ENCODE measurements at places on chromosomes 16 and 17.

GRCh38 chr16:49365711-49366509 is 7.7 kb upstream of the C16orf78 start:
- DNase-seq = no peak

DNA sequence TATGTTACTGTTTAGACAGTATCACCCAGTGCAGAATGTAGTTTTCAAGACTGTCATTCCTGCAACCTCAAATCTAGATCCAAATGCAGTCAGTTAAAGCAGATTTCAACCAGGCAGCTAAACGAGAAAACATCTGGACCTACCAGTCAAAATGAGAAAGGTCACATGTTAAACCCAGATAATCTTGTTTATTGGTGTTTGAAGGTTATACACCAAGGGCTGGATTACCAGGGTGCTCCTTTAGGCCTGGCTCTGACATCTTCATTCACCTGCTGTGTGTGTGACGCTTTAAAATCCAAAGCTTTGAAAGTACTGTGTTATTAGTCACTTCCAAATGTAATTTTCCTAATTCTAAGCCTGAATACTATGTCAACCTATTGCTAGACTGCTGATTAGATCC is 54.9 kb downstream of the IKZF3 start:
- DNase-seq = no peak

DNA sequence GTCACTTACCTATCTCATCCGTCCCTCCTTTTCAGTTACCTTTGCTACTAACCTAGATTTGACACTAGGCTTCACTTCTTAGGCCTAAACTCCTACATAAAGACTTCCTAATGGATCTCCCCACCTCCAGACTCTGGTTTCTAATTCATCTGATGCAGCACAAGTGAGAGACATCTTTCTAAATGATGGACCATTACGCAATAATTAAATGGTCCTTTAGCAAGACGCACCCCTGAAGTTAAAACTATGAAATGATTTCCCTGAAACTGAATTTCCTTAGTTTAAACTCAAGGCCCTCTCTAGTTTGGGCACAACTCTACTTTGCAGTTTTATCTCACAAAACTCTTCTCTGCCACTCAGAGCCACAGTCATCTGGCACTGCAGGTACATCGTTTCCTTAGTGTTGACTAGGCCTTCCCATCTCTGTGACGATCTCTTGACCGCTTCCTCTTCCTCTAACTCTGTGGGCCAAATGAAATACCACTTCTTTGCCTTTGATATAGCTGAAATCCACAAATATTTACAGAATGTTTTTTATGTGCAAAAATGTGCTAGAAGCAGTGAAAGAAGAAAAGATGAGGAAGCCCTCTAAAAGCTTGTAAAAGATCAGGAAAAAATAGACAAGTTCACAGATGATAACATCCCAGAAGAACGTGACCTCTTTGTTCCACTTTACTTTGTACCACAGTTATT is 3.3 kb downstream of the SYNRG start:
- DNase-seq = no peak

- no peak for DNase-seq
Observed at GRCh38 chr17:41672153-41672552, 16.5 kb upstream of the EIF1 start.

DNA sequence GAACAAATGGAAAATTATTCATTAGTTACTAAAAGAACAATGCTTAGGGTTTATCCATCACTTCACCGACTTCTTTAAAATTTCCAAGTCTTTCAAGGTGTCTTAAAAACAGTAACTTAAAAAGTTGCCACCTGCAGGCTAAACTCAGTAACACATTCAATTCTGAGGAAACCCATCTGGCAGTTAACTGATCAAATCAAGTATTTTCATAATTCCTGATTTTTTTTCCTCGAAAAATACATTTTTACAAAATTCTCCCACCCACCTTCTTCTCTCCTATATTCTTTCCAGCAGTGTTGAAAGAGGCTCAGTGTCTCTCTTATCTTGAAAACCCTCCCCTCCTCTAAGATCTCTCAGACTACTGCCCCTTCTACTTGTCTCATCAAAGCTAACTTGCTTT is 29.9 kb downstream of the PARN start:
- DNase-seq = no peak

GRCh38 chr17:40157973-40158372 is 17.6 kb downstream of the CASC3 start:
- DNase-seq = no peak

DNA sequence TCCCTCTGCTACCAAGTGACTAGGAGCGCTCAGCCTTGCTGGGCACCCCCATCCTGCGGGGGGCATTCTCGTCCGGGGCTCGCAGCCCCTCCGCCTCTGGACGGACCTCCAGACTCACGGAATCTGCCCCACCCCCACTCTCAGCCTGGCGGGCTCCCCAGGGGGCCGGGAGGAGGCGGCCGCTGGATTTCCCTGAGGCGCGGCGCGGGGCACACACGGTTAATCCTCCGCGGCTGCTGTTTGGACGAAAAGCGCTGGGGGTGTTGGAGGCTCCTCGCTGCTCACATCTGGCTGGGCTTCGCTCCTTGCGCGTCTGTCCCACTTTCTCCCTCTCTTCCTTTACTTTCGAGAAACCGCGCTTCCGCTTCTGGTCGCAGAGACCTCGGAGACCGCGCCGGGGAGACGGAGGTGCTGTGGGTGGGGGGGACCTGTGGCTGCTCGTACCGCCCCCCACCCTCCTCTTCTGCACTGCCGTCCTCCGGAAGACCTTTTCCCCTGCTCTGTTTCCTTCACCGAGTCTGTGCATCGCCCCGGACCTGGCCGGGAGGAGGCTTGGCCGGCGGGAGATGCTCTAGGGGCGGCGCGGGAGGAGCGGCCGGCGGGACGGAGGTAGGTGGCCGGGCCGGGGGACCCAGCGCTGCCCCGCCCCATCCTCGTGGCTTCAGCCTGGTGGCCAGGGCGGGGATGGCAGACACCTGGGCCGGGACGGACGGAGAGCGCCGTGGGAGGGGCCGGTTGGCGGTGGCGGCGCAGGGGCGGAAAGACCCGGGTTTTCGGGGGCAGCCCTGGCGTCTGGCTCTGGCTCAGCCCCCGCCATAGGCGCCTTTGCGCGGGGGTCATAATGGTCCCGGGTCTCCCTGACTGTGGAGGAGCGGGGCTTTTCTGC is at the start of gene C1QTNF1:
Gene C1QTNF1, plus strand, starts transcription at position 284 of the 886 bp plus-strand sequence. CDS start 19,800 bp downstream, outside the sequence.
- peak; percentile 55 for DNase-seq

DNA sequence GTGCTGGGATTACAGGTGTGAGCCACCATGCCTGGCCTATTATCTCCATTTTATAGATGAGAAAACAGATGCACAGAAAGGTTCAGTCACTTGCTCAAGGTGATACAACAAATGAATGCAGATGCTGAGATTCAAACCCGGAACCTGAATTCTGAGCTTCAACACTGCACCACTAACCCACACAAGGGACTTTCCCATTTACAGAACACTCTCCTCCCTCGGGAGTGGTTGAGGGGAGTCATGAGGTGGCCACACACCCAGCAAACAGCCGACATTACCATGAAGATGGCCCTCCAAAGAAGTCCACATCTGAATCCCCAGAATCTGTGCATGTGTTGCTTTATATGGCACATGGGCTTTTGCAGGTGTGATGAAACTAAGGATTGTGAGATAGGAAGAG is 9.1 kb downstream of the BCL7C start:
- DNase-seq = no peak

GRCh38 chr16:67552476-67552875 is 9.8 kb upstream of the CTCF start:
- DNase-seq = no peak

GRCh38 chr16:85176541-85177447 is 64.5 kb upstream of the CIBAR2 start:
- no peak for DNase-seq

GRCh38 chr17:2928294-2928890 is 132.2 kb downstream of the RAP1GAP2 start:
- DNase-seq = no peak

DNA sequence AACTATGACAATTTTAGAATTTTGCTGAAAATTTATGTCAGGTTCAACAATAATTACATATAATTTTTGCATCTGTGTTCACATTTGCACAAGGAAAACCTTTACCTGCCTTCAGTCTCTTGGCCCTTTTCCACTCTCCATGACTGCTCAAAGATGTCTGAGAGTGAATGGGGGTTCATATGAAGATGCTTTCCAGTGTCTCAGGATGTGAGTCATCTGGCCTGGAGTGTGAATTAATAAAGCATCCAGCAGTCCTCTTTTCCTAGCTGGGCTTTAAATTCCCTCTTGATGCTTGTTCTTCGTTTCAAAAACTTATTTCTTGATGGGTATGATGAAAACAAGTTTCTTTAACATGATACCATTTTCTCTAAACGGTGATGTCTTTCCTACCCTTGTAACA is 99.9 kb downstream of the CDK5R1 start:
- no peak for DNase-seq

DNA sequence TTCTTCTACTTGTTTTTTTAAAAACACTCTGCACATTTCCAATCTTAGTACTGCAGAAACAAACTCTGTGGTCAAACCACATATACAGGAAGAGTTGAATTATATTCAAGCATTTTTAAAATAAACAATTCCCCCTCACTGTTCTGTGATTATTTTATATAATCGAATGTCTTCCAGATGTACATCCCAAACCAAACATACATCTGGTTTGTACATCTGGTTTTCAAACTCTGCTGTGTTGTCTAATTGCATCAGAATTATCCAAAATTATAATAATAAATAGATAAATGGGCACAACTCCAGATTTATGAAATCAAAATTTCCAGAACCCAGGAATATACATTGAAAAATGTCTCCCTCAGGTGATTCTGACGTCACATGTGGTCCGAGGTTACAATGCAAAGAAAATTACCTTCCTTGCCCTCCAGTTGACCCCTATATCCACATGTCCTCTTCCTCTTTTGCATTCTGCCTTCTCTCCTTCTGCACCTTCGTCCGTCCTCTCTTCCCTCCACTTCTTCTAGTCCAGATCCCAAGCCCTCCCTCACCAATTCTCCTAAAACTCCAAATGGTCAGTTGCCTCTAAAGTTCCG is 13.3 kb upstream of the CCDC144A start:
- DNase-seq = no peak

DNA sequence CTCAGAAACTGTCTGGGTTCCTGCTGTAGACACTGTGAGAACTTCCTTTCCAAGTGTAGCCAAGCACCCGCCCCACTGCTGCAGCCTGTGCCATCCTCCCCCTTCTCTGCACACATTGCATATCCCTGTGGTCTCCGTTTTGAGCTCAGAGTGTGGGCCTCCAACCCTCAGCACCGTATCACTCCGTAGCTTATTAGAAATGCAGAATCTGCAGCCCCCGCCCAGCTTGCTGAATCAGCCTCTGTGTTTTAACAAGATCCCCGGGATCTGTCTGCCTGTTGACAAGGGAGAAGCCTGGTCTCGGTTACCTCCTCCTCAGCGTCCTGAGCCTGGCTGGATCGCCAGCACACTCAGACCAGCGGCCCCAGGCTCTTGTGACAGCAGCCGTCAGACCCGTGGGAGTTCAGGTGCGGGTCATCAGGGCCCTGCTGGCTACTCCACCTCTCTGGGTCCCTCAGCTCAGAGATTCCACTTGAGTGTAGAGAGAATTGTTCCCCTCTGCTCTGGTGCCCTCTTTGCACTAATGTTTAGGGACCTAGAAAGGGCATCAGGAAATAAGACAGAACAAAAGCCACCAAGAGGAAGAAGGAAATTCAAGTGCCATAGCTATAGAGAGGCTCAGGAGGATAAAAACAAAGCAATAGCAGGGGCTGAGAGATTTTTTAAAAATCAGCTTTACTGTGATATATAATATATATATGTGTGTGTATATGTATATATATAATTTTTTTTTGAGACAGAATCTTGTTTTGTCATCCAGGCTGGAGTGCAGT is 92.3 kb downstream of the PITPNC1 start:
- no peak for DNase-seq

DNA sequence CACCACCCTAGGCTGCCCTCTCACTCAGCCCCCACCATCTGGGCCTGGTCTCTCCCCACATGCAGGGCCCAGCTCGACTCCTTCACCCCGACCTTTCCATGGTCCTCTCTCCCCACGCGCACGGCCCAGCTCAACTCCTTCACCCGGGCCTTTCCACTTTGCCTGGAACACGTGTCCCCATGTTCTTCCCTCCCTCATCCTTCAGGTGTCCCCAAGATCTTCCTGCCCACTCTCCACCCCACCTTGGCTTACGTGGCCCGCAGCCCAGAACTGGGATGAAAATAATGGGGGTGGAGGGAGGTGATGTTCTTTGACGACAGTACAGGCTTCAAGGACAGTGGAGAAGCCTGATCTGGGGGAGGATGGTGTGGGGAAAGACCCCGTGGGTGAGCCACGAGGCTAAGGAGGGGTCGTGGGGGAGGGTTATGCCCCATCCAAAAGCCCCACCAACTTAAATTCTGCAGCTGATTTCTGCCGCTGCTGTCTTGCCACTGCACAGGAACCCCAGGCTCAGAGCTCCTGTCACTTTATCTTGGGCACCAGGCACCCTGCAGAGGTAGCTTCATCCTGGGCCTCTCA is 9.9 kb upstream of the MEAK7 start:
- DNase-seq = no peak

GRCh38 chr17:36117505-36118382 is 14.1 kb downstream of the CCL4 start:
- DNase-seq = peak; percentile 48

- DNase-seq = no peak
Observed at GRCh38 chr17:6752068-6752909, 3.6 kb upstream of the XAF1 start.

GRCh38 chr17:30926516-30926915 is 4.8 kb downstream of the ADAP2 start:
- no peak for DNase-seq

DNA sequence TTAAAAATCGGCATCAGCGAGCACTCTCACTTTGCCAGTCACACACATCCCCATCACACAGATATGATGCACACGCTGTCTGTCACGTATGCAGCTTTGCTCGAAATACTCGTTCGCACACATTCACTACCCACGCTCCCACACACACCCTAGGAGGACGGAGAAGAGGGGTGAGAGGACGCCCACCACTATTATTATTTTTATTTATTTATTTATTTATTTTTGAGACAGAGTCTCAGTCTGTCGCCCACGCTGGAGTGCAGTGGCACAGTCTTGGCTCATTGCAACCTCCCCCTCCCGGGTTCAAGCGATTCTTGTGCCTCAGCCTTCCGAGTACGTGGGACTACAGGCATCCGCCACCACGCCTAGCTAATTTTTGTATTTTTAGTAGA is 30.4 kb downstream of the HASPIN start:
- no peak for DNase-seq

GRCh38 chr17:65092262-65092661 is 35.7 kb upstream of the GNA13 start:
- DNase-seq = no peak

- no peak for DNase-seq
Observed at GRCh38 chr17:45096926-45097325, 35.4 kb downstream of the PLCD3 start.

- no peak for DNase-seq
Observed at GRCh38 chr17:32382526-32383223, 32.7 kb downstream of the ZNF207 start.

GRCh38 chr17:78396441-78397337 is 18.2 kb downstream of the PGS1 start:
- DNase-seq = no peak

GRCh38 chr16:57388359-57389086 is 16.0 kb upstream of the CCL17 start:
- DNase-seq = no peak

Data from activated T-cell treated with anti-CD3 and anti-CD28 coated beads, Interleukin-2, amount 50 U/mL, for 24 hours (primary cell).